SW 1271 (cell line): ENCODE measurements at places on chromosomes 7 and 10.

- no peak for DNase-seq
These were observed 161.1 kb downstream of the PAXIP1 start for GRCh38 chr7:154841731-154842331.

DNA sequence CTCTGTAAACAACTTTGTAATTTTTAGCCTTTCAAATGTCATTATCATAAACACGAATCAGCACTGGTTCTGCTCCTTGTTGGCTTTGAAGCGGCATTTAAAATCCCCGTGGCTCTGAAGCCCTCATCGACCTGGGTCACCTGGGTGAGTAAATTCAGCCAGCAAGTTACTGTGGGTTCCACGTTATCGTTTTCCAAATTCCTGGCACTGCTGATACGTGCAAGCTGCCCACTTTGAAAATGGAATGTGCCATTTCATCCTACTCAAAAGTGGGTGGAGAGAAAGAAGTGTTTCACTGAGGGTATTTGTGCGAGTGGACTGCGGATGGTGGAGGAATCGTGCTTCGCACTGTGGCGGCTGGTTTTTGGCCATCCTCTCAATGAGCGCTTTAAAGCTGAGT, 281.7 kb downstream of the KLF6 start:
- no peak for DNase-seq

GRCh38 chr7:80187727-80188126, 53.1 kb downstream of the GNAI1 start:
- no peak for DNase-seq

GRCh38 chr7:5776894-5777660, 4.4 kb downstream of the RNF216 start:
- DNase-seq: peak; percentile 28

- DNase-seq: no peak
These were observed 97.7 kb upstream of the EFCAB10 start for GRCh38 chr7:105678811-105679495.

- DNase-seq: no peak
These were observed 1.5 kb downstream of the FAM13C start for GRCh38 chr10:59360605-59361405.

GRCh38 chr10:70597856-70598815, 4.4 kb downstream of the PRF1 start:
- no peak for DNase-seq

GRCh38 chr10:101609481-101609880, 21.4 kb downstream of the DPCD start:
- no peak for DNase-seq

DNA sequence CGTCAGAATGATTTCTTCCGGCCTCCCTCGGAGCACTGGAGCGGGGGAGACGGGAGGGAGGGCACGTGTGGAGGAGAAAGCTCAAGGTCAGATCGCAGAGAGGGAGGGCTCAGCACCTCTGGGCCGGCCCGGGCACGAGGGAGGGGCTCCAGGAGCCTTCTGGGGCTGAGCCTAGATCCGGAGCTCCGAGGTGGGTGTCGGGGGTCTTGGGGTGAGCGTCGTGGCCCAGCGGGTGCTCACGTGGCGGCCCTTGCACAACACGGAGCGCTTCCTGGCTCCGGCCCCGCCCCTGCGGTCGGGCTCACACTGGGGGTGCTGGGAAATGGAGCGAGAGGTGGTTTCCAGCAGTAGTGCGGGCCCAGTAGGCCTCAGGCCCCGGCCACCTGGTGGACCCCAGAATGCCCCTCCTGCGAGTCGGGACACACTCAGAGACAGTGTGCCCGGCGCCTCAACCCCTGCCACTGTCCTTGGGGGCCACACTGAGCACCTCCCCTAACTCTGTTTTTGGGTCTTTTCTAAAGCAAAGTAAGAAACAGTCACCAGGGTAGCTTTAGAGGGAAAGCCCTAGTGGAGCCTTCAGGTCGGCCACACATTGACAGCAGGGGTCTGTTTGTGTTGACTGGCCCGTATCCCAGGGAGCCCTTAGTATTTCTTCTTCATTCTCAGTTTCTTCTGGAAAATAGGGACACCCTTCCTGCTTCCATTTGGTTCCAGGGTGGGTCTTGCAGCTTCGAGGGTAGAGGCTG, 798 bp downstream of the PPIF start:
- peak; percentile 30 for DNase-seq

DNA sequence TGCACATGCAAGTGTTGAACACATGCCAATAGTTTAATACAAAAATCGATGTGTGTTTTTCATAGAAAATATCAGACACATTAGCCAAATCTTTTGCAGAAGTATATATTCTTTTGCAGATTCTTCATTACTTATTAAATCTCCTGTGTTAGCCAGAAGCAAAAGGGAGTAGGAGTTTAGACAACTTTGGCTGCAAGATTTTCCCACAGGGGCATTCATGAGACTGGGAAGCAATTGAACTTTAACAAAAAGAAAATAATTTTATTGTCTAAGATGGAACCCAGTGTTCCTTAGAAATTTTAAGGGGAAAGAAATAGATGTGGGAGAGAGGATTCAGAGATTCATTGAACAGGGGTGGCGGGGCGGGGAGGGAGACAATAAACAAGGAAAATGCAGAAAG, 1336.0 kb downstream of the GATA3 start:
- DNase-seq: no peak

- DNase-seq: no peak
These were observed 180.1 kb downstream of the MAD1L1 start for GRCh38 chr7:2052657-2053048.

DNA sequence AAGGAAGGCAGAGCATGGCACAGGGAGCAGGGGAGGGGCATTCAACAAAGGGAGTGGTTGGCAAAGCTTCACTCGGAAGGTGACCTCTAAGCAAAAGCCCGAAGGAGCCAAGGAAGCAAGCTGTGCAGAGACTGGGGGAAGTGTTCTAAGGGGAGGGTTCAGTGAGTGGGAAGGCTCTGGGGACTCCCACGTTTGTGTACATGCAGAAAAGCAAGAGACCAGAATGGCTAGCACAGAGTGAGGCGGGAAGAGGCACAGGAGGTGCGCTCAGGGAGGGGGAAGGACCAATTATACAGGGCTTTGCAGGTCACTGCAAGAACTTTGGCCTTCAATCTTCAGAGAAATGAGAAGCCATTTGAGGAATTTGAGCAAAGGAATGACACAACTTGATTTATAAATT, 7.4 kb downstream of the ARHGAP21 start:
- DNase-seq: no peak

DNA sequence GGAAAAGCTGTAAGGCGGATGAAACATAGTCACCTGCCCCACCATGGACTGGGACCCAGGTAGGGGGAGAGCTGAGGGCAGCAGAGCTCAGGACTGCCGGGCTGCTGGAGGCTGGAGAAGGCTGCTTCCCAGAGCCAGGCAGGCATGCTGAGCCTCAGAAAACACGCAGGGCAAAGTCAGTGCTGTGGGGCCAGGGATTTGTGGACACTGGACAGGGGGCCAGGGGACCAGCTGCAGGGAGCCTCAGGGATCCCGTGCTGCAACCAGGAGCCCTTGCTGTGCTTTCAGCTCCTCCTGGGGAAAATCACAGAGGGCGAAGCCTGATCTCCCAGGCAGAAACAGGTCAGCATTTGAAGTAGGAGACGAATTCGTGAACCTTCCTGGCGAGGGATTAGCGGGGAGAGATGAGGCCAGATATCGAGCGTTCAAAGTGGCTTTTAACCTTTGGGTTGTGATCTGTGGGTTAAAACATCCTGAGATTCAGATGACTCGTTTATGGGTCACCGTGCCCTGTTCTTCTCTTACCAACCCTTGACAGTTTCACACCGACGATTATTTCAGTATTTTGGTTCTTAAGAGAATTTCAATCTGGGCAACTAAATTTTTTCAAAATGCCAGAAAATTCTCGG, 85.6 kb upstream of the SHH start:
- DNase-seq: no peak

GRCh38 chr7:69129524-69129923, 468.8 kb upstream of the AUTS2 start:
- no peak for DNase-seq

- no peak for DNase-seq
These were observed 98.9 kb upstream of the KIF5B start for GRCh38 chr10:32155075-32155516.

DNA sequence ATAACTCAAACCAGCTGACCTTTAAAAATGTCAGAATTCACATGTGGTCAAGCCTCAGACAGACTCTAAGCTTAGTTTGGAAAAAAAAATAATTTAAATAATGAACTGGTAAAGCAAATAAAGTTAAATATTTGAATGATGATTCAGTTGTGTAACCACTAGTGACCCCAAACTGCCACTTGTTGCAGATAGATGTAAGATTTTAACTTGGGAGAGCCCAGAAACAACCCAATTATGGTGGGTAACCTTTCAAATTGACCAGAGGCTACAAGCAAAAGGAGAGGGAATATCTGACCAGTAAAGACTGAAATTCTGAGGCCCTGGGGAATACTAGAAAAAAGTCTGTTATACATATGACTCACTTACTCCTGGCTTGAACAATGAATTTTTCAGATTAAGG, 268.1 kb downstream of the HPSE2 start:
- DNase-seq: no peak

DNA sequence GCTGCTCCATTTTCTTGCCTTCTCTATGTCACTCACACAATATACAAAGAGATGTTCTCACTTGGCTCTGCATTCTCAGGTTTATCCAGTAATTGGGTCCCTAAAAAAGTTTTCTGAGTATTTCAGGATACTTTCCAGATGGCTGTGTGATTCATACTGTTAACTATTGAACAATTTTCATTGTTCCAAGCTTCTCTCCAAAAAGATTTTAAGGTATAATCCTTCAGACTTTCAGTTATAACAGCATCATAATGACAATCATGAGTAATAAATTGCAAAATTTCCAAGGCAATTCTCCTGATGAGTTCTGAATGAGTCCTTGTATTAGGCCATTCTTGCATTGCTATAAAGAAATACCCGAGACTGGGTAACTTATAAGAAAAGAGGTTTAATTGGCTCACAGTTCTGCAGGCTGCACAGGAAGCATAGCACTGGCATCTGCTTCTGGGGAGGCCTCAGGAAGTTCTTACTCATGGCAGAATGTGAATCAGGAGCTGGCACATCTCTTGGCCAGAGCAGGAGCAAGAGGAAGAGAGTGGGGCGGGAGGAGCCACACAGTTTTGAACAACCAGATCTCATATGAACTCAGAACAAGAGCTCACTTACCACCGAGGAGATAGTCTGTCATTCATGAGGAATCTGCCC, 148.1 kb downstream of the SLC16A9 start:
- DNase-seq: no peak

DNA sequence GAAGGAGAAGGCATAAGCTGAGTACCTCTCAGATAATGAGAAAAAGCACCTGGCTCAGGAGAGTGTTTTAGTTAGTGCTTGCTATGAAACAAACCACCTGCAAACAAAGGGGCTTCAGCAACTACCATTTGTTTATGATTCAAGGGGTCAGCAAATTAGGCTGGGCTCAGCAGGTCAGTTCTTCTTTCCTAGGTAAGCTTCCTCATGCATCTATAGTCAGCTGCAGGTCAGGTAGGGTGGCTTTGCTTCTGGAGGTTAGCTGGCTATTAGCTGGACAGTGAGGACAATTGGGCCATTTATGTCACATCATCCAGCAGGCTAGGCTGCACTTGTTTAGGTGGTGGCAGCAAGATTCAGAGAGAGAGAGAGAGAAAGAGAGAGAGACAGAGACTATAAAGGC, 185.5 kb downstream of the EMX2 start:
- no peak for DNase-seq

DNA sequence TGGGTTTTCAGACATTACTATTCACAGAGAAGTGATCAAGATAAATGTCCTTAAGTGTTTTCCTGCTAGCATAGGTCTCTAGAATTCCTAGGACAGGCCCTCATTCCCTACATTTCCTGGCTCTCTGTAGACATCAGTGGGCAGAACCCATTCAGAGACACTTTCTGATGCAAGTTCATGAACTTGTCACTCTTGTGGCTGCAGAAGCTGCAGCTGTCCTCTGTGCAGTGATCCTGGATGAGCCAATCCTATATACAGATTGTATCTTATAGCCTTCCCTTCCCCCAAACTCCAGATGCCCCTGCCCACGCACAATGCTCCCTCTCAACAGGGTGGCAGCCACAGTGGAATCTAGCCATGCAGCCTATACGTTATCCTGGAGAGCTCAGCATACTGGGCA, 12.6 kb upstream of the GRB10 start:
- no peak for DNase-seq

GRCh38 chr7:99605527-99605926, 7.5 kb downstream of the TMEM225B start:
- no peak for DNase-seq

- DNase-seq: no peak
These were observed 378.5 kb upstream of the SEMA3C start for GRCh38 chr7:81297317-81297716.

DNA sequence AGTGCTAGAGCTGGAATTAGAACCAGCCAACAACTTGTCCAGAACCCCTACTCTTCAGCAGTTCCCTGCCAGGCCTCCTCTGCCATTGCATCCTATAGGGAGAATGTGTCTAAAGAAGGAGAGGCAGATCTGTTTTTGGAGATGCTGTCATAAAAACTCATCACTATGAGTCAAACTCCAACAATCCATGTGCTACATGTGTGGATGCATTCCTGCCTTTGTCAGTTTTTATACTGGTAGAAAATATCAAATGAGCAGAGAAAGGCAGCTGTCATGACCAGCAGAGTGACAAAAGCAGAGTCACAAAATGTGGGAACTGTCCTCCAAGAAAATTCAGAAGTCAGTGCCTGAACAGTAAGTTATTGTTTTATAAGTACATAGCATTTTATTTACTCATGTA, 93.0 kb downstream of the ABLIM1 start:
- DNase-seq: no peak

DNA sequence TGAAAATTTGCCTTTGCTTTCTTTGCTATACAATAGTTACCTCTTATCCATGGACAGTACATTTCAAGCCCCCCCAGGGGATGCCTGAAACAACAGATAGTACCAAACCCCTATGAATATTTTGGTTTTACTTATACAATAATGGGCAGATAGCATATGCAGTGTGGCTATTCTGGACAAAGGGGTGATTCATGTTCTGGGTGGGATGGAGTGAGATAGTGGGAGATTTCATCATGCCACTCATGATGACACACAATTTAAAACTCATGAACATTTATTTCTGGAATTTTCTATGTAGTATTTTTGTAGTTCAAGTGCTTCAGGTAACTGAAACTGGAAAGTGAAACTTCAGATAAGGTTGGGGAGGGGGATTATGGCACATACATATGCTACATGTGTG, 12.0 kb downstream of the STARD3NL start:
- no peak for DNase-seq
